ENCODE measurements at places on chromosomes 12 and 14. TPM values are rescaled to one million over a fixed set of nuclear protein-coding genes. Genes with fewer than 3 reads are reported as not detected.

DNA sequence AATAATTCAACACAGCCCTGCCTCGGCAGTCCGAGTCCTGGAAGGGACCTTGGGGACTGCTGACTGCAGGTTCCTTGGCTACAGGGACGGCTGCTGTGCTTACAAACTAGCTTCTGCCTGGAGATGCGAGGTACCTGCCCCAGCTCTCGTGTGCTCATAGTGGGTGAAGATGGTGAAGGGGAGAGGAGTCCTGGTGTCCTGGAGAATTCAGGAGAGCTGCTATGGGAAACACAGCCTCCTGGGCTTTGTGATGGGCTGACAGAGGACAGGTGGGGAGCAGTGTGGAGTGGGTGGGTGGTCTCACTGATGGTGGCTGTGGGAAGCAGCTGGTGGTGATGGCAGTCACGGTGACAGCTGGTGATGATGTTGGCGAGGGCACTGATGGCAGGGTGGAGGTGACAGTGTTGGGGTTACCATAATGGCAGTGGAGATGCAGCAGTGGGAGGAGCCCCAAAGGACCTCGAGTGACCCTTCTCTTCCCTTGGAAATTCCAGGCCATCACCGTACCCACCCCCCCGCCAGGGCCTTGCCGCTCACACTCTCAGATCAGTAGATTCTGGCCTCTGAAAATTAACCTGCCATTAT is 32.8 kb downstream of the HVCN1 start:
- no peak overlapping the region for H3K4me3 ChIP-seq
- H3K36me3 ChIP-seq, result peaks cover 7% of the 10 kb centered on the region
- H3K4me1 ChIP-seq, result no peaks in the 10 kb centered on the region
- DNase-seq, result no peak
- H3K27ac ChIP-seq, result no peak overlapping the region
- no peaks in the 10 kb centered on the region for H3K27me3 ChIP-seq

The RPS6KA5 gene
- total RNA-seq, result 4.4 TPM

The RDH12 gene
- 1.7 TPM for total RNA-seq

The ANKLE2 gene
- total RNA-seq, result 81.1 TPM

- no peaks in the 10 kb centered on the region for H3K36me3 ChIP-seq
- no peak overlapping the region for H3K27ac ChIP-seq
- no peak for DNase-seq
- H3K4me3 ChIP-seq, result no peak overlapping the region
These were observed 1108.3 kb upstream of the FLRT2 start for GRCh38 chr14:84421621-84422020.

- no peaks in the 10 kb centered on the region for H3K27me3 ChIP-seq
- no peak overlapping the region for H3K27ac ChIP-seq
- peaks cover 2% of the 10 kb centered on the region for H3K36me3 ChIP-seq
- no peak overlapping the region for H3K4me3 ChIP-seq
These were observed 358.5 kb downstream of the TMEM121 start for GRCh38 chr14:105884808-105885281.

DNA sequence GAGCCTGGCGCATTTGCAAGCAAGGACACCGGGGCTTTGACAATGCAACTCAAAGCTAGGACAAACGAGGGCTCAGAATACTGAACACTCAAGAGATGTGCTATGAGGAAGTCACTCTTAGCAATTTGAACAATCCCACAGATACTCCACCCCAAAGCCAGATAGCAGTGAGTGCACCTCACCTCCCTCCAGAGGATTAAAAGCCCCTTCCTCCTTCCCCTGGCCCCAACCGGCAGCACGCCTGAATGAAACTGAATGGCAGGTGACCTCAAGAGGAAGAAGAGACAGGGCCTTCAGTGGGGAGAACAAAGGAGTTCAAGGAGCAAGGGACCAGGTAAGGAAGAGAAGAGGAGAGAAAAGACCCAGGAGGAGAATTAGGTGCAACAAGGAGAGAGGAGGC is 1.9 kb upstream of the KRT78 start:
- H3K4me1 ChIP-seq, result no peaks in the 10 kb centered on the region
- no peak overlapping the region for H3K27ac ChIP-seq
- no peaks in the 10 kb centered on the region for H3K36me3 ChIP-seq
- no peak overlapping the region for H3K4me3 ChIP-seq
- peaks cover 42% of the 10 kb centered on the region for H3K27me3 ChIP-seq

- H3K4me1 ChIP-seq, result no peaks in the 10 kb centered on the region
- no peak overlapping the region for H3K4me3 ChIP-seq
- DNase-seq, result no peak
- H3K36me3 ChIP-seq, result peaks cover 69% of the 10 kb centered on the region
These were observed 98.1 kb downstream of the NCOR2 start for GRCh38 chr12:124469193-124469888.

The CLEC1A gene
- total RNA-seq, result not detected

GRCh38 chr14:82854901-82855300 is 1321.2 kb upstream of the SEL1L start:
- no peaks in the 10 kb centered on the region for H3K36me3 ChIP-seq
- H3K4me1 ChIP-seq, result no peaks in the 10 kb centered on the region
- no peaks in the 10 kb centered on the region for H3K27me3 ChIP-seq
- DNase-seq, result no peak
- no peak overlapping the region for H3K27ac ChIP-seq

DNA sequence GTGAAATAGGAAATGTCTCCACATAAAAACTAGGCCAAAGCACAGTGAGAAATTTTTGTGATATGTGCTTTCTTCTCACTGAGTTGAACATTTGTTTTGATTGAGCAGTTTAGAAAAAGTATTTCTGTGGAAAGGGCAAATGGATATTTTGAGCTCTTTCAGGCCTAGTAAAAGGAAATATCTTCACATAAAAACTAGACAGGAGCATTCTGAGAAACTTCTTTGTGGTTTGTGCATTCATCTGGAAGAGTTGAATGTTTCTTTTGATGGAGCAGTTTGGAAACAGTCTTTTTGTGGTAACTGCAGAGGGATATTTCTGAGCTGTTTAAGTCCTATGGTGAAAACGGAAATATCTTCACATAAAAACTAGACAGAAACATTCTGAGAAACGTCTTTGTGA is 582.7 kb upstream of the ALG10B start:
- no peak overlapping the region for H3K27ac ChIP-seq
- H3K36me3 ChIP-seq, result no peaks in the 10 kb centered on the region
- no peaks in the 10 kb centered on the region for H3K4me1 ChIP-seq
- no peak for DNase-seq
- no peaks in the 10 kb centered on the region for H3K27me3 ChIP-seq

DNA sequence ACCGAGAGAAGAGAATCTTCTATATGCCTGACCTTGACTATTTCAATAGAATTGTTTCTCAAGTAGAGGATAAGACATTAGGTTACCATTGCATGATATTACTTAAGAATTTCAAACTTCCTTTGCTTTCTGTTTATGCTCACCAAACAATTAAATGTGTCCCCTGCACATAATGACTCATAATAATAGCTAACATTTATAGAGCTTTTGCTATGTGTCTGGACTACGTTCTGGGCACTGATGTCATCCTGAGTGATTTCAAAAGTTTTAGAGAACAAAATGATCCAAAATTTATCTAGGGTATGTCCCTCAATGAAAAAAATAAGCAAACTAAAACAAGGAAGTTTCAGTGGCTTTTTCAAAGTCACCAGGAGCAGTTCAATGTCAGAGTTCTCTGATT is 38.8 kb downstream of the SLC15A5 start:
- H3K27ac ChIP-seq, result no peak overlapping the region
- no peak for DNase-seq
- no peak overlapping the region for H3K4me3 ChIP-seq
- H3K36me3 ChIP-seq, result no peaks in the 10 kb centered on the region
- no peaks in the 10 kb centered on the region for H3K4me1 ChIP-seq

GRCh38 chr12:75809746-75810145 is 221.8 kb downstream of the PHLDA1 start:
- peaks cover 11% of the 10 kb centered on the region for H3K4me1 ChIP-seq
- H3K4me3 ChIP-seq, result no peak overlapping the region
- H3K36me3 ChIP-seq, result no peaks in the 10 kb centered on the region

DNA sequence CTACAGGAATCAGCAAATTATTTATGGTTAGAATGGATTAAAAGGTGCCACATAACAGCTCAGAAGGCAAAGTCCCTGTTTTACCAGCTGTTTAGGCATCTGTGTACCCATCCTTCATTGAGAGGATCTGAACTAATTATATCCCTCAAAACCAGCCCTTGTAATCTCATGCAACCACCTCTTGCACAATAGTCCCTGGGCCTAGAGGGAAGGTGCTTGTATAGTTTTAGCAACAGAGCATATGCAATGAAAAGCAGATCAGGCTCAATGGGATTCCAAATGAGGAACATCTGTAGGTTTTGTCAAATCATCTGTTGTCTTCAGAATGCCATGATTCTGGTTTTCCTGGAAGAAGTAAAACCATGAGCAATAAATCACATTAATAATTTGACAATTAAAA is 26.0 kb upstream of the GLIPR1L2 start:
- H3K4me3 ChIP-seq, result no peak overlapping the region
- H3K4me1 ChIP-seq, result no peaks in the 10 kb centered on the region
- H3K27me3 ChIP-seq, result no peaks in the 10 kb centered on the region
- no peak overlapping the region for H3K27ac ChIP-seq
- no peak for DNase-seq
- H3K36me3 ChIP-seq, result no peaks in the 10 kb centered on the region

The PLEKHG7 gene
- 0.65 TPM for total RNA-seq

The HCAR1 gene
- 0.62 TPM for total RNA-seq

GRCh38 chr12:14505626-14506596 is 61.8 kb downstream of the PLBD1 start:
- H3K4me3 ChIP-seq, result no peak overlapping the region
- peaks cover 32% of the 10 kb centered on the region for H3K36me3 ChIP-seq
- DNase-seq, result no peak
- H3K27me3 ChIP-seq, result no peaks in the 10 kb centered on the region
- H3K27ac ChIP-seq, result peak overlapping the region; percentile 76

DNA sequence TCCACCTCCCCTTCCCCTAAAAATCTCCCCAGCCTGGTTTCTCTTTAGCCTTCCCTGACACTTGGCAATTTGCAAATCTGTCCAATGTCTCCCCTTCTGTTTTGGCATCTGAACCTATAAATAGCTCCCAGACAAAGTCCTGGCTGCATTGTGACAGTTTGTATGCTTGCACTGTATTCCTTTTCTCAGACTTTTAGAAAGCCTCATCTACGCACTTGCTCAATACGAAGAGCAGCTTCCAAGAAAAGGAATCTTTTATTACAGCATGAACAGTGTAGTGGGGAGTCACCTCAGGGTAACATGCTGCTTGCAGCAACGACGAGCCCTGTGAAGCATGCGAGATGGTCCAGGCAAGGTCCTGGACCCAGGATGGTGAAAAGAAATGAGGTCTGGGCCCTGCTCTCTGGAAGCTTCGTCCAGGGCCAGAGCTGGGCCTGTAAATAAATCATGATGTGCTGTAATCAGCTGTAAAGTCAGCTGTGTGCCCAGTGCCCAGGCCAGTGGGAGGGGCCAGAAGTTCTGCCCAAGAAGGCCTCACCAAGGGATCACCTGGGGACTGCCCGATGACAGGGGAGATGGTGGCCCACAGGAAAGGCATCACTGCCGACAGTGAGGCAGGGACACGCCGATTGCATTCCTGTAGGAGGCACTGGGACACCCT is 88.3 kb downstream of the RIN3 start:
- H3K27me3 ChIP-seq, result no peaks in the 10 kb centered on the region
- H3K27ac ChIP-seq, result no peak overlapping the region
- H3K4me3 ChIP-seq, result no peak overlapping the region
- no peaks in the 10 kb centered on the region for H3K36me3 ChIP-seq
- no peaks in the 10 kb centered on the region for H3K4me1 ChIP-seq

DNA sequence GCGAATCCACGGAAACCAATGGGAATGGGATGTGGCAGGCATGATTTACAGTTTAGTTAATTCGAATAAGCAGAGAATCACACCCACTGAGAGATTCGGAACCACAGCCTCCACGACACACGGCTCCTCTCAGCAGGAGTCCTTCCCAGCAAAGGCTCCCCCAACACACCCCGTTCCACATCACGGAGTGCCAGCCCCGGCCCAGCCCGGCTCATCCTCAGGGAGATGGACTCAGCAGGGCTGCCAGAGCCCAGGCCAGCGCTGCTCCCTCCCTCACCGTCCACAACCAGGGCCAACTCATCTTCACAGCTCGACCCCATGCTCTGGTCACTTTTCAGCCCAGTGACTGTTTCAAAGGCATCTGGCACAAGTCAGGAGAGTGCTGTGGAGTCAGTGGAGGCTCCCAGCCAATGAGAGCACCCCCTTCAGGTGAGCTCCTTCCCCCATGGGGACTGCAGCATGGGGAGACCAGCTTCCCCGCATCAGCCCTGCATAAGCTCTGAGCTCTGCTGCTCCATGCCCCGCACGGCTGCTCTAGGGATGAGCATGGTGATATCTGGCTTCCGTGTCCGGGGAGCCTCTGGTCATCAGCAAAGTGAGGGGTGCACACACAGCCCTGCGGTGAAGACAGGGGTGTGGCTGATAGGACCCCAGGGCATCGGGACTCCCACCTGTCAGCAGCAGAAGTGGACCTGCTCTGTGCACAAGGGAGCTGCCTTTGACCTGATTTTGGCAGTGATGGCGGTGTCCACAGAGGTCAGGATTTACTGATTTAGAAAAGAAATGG is 238.8 kb upstream of the SFSWAP start:
- H3K27me3 ChIP-seq, result peaks cover 15% of the 10 kb centered on the region
- no peaks in the 10 kb centered on the region for H3K4me1 ChIP-seq
- no peaks in the 10 kb centered on the region for H3K36me3 ChIP-seq

DNA sequence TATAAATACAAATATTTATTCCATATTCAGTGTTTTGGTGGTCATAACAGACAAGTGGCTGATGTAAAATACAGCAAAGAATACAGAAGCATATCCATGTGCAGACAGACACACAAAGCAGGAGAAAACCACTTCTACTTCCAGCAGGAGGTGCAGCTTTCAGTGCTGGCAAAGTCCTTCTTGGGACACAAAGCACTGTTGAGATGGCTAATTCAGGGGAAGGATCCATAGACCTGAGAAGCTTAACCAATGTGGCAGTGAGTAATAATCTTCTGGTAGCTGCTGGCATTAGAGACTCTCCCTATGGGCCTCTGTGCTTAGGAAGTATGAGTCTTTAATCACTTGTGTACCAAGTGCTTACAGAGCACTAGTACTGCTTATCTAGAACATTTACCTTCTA is 26.8 kb downstream of the AMN1 start:
- H3K4me1 ChIP-seq, result peaks cover 3% of the 10 kb centered on the region
- H3K27ac ChIP-seq, result no peak overlapping the region
- no peak overlapping the region for H3K4me3 ChIP-seq

The NTN4 gene
- 7.2 TPM for total RNA-seq
